ENCODE measurements at places on chromosomes 3 and 15.

DNA sequence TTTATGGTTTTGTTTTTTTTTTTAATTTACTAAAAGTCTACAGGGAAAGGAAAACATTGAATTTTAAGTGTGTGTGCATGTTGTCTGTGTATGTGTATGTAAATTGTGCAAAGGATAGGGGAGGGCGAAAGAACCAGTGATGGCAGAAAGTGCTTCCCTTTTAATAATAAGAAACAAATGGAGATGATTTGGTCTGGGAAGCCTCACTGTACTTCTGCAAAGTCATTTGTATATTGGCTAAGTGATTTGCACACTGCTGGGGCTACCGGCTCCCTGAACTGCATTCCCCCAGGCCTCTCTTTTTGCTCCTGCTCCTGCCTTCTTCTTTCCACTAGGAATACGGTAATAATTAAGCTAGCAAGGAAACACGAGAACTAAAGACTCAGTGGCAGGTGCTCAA is 101.2 kb downstream of the CD47 start:
- DNase-seq: no peak

DNA sequence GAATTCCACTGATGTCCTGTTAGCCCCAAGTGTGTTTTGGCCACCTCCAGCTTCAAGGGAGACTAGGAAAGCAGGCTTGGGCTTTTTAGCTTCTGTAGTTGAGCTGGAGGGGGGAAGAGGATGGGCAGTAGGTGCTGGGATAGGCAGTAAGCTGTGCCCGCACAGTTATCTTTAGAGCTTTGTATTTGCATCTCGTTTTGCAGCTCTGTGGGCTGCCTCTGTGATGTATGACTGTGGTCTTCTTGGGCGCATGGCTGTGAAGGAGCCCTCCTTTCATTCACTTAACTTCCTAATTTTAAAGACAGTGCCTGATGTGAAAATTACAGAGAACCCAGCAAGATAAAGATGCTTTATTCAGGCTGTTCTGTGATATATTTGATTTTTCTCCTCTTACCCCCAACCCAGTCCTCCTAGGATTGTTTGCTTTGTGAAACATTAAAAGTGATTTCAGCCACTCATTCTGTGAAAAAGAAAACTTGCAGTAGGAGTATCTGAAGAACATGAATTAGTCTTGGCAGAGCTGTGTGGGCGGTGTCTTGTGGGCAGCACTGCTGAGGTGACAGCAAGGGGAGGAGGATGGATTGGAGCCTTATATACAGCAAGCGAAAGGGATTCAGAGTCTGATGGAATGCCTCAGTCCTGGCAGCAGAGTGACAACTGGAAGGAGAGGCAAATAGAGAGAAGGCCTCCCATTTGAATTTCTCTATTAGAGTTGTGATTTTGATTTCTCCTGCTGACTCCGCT is 74.3 kb downstream of the LARS2 start:
- DNase-seq: no peak

DNA sequence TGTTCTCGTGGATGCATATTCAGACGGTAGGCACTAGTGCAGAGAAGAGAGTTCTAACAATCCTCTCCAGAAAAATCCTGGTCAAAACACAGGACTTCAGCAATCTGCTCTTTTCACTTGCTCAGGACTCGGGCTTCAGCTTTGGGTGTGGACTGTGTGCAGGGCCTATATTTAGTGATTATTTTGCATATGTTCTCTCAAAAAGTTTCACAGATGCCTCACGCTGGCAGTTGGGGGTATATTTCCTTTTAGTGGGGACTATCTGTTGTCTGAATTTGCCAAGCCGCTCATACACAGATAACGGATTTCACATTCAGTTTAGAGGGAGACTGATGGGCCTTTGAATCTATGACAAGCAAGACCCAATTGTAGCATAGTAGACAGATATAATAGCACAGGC is 54.4 kb upstream of the LRRN1 start:
- no peak for DNase-seq

DNA sequence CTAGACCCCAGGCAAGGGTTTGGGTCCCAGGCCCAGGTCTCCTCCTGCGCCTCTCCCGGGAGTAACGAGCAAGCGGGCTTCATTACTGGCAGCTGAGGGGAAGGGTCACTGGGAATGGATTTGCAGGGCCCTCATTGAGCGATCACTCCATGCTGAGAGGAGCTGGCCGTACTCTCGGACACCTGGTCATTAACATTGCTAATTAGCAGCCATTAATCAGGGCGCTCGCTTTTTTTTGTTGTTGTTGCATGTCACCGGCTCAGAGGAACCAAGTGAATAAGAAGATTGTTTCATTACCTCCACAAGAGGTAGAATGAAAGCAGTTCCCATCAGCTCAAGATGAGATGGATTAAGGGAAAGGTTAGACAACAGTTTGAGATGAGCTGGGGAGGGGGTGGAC is 293.0 kb upstream of the ATP11B start:
- DNase-seq: no peak

DNA sequence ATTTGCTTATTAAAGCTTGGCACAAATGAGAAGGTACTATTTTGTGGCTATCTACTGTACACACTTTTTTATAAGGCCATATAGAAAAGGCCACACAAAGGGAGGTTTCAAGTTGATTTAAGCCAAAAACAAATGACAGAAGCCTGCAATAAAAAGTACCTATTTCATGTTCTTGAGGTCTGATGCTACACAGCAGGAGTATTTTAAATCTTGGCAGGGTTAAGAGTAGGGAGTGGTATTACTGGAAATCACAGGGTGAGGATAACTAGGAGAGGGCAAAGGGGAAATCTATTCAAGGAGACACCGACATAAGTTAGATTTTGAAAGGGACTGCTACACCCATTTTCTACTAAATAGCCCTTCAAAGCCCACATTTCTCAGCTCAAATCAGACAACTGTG is 146.2 kb downstream of the GREM1 start:
- no peak for DNase-seq

GRCh38 chr15:33857726-33858125 is 110.6 kb upstream of the CHRM5 start:
- no peak for DNase-seq

GRCh38 chr3:18149935-18150334 is 275.2 kb downstream of the SATB1 start:
- no peak for DNase-seq

- no peak for DNase-seq
Measured at GRCh38 chr15:60264088-60264487, 133.7 kb downstream of the ANXA2 start.

- no peak for DNase-seq
Measured at GRCh38 chr3:128903501-128903900, 24.1 kb downstream of the ACAD9 start.

Data from AG09309 (cell line).